ENCODE measurements at places on chromosomes 7 and 10.

DNA sequence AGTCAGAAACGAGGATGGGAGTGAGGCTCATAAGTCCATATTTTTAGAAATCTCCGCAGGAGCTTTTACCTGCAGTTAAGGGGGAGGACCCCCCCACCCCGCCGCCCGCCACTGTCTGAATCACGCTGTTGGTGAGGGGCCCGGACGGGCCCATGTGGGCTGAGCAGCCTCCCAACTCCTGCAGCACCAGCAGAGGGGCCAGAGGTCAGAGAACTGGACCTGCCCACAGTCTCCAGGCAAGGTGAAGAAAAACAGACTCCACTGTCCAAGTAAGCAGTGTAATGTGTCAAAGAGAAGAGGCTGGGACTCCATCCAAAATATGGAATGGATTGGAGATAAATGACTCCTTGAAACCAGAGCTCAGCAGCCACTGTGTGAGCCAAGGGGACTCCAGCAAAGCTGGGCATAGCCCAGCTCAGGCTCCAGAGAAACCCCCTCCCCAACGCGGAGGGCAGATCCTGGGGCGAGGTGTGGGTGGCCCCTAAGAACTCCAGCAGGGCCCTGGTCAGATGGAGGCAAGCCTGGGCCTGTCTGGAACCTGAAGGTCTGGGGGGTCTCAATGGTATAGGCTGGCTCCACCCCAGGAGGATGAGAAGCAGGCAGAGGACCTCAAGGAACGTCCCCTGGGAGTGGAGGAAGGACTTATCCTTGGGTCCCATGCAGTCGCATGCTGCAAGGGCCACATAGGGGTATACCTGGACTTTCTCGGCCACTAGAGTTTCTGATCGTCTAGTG lies 128.5 kb upstream of the TNS3 start:
- no peak for DNase-seq

GRCh38 chr10:129851941-129852640 lies 112.0 kb downstream of the EBF3 start:
- DNase-seq: no peak

- no peak for DNase-seq
Observed at GRCh38 chr7:116455009-116455408, 44.5 kb upstream of the CAV2 start.

DNA sequence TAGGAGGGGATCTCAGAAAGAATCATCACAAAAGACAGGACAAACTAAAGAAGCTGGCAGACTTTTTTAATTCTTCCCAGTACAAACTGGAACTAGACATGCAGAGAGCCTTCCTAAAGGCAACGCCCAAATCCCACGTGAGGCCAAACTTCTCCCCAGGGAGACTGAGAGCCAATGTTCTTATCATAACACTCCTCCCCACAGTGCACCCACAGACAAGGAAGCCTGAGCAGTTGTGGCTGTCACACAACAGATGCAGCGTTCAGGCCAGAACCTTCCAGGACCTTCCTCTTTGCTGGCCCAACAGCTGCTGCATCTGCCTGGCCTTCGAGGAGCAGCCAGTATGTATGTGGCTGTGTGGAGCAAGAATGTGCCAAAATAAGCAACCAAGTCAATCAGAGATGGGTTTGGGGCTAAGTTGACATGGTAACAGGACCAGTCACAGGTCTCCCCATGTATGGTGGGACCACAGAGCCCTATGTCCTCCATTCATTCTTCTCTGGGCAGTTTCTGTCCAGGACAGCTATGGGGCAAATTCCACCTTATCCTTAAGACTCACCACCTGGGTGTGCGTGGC lies 34.9 kb downstream of the SRPK2 start:
- DNase-seq: no peak

- DNase-seq: no peak
Observed at GRCh38 chr10:100019787-100020141, 10.0 kb upstream of the DNMBP start.

DNA sequence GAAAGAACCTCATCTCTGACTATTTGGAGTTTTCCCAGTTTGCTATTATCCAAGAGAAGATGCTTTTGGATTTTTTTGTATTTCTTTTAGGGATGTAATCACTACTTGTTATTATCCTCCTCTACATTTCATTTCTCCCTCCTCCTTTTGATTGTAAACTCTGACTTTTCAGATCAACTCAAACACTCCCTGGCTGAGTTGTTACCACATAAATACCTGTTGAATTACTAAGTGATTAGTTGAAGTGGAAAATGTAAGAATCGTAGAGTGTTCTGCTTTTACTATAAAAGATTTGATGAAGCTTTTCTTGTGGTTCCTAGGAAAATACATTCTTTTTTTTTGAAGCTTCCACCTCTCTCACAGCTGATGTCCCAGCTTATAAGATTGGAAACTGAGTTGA lies 164.1 kb upstream of the C1GALT1 start:
- DNase-seq: no peak

- no peak for DNase-seq
Observed at GRCh38 chr7:21867816-21868575, 77.7 kb downstream of the CDCA7L start.

Data from activated CD8-positive, alpha-beta memory T cell treated with anti-CD3 and anti-CD28 coated beads for 4 hours (primary cell).